ENCODE measurements at places on chromosomes 7 and 10.

- DNase-seq = no peak
Observed at GRCh38 chr10:49037187-49037586, 78.1 kb downstream of the VSTM4 start.

- DNase-seq = no peak
Observed at GRCh38 chr10:77631241-77631640, 6.4 kb downstream of the KCNMA1 start.

DNA sequence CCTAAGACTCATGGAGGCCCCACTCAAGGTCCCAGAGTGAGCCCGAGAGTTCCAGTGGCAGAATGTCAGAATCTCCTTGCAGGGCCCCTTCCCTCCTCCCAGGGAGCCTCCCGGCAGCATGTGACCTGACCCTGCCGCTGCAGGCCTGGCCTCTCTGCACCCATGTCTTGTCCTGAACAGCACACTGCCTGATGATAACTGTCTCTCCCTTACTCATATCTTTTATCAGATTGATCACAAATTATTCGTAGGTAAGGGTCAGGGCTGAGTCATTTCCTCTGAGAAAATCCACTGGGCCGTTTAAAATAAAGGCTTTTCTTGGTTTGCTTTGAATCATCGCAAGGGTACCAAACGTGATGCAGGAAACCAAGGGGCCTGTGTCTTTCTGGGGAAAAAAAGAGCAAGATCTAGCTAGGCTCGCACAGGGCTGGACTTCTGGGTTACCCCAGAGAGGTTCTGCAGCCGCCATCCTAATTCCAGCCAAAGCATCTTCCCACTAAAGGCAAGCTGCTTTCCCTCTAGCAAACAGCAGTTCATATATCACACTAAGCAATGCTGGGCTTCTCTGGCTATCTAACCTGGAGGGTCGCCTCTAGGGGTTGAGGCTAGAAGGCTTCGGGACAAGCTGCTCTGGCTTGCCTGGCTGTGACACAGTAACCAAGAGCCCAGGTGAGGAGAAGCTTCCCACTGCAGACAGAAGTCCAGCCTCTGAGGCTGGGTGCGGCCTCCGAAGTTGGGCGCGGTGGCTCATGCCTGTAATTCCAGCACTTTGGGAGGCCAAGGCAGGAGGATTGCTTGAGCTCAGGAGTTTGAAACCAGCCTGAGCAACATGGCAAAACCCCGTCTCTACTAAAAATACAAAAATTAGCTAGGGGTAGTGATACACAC is 104.9 kb downstream of the SPDYE5 start:
- DNase-seq = peak; percentile 61

- no peak for DNase-seq
Observed at GRCh38 chr7:66697449-66698438, 42.8 kb upstream of the RABGEF1 start.

- no peak for DNase-seq
Observed at GRCh38 chr10:76459016-76459730, 1027.7 kb downstream of the LRMDA start.

GRCh38 chr7:32243687-32244290 is 173.6 kb upstream of the PDE1C start:
- DNase-seq = no peak

DNA sequence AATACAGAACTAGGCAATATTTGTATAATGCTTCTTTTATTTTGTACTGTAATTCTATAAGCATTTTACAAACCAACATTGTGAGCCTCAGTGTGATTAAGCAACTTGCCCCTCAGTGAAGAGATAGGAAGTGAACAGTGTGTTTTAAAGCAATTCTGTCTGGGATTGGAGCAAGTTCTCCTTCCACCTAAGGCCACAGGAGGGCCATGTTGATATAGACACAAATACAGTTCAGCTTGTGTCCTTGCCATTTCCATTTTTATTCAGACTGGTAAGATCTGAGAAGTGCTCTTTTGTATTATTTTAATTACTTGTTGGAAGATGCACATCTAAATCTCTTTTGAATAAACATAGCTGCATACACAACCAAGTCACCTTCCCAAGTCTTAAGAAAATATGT is 416.3 kb upstream of the COBL start:
- DNase-seq = no peak

- DNase-seq = no peak
Observed at GRCh38 chr7:65989694-65990080, 7.7 kb upstream of the GUSB start.

DNA sequence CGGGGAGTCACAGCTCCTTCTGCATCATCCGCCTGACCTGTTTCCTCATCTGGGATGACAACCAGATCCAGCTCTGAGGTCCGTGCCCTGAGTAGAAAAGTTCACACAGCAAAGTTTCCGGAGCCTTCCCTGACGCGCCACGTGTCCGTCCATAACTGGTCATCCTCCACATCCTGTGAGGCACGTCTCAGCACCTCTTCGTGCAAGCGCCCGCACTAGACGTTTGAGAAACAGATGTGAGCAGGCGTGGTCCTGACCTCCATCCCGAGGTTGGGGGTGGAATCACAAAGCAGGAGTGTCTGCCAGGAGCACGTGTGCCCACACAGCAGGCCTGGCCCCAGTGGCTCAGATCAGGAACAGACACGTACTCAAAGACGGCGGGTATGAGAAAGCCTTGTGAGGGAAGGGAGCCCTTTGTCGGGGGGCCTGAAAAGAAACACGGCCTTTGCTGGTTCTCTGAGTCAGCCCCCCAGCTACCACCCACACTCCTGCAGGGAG is 520.8 kb downstream of the DNAJB6 start:
- no peak for DNase-seq

DNA sequence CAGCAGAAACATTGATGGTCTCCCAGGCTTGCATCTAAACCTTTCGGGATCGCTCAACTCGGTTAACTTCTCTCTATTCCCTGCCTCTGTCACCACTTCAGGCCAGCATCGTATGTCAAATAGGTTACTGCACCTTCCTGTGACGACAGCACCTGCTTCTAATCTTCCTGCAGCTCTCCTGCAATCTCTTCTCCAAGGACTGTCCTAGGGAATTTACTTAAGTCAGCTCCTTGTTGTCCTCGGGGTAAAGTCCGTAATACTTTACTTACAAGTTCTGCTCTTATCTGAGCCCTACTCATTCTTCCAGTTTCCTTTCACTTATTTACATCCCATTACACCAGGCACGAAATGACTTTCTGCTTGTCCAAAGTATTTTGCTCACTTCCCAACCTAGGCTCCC is 372.7 kb upstream of the AKR1E2 start:
- DNase-seq = no peak
